HFFc6 (cell line): ENCODE measurements at places on chromosomes 16 and 17. TPM values are rescaled to one million over a fixed set of nuclear protein-coding genes. Genes with fewer than 3 reads are reported as not detected.

GRCh38 chr16:2236337-2237101 lies at the start of gene DNASE1L2:
Gene DNASE1L2, plus strand, starts transcription at chr16:2236444. Its CDS starts 373 bp downstream, at chr16:2236817.
- peaks cover 4% of the 10 kb centered on the region; the same call in 1 of the 2 replicates for H3K36me3 ChIP-seq
- no peak within 1 kb of the TSS for H3K27ac ChIP-seq
- H3K27me3 ChIP-seq: no peaks in the 10 kb centered on the region; the same call in none of the 2 replicates
- no peaks in the 10 kb centered on the region for H3K4me1 ChIP-seq

GRCh38 chr17:57092171-57092570 lies 7.1 kb downstream of the AKAP1 start:
- no peak overlapping the region for H3K27ac ChIP-seq
- H3K27me3 ChIP-seq: peaks cover 1% of the 10 kb centered on the region
- H3K4me1 ChIP-seq: peaks cover 9% of the 10 kb centered on the region
- H3K4me3 ChIP-seq: no peak overlapping the region
- no peaks in the 10 kb centered on the region for H3K36me3 ChIP-seq

DNA sequence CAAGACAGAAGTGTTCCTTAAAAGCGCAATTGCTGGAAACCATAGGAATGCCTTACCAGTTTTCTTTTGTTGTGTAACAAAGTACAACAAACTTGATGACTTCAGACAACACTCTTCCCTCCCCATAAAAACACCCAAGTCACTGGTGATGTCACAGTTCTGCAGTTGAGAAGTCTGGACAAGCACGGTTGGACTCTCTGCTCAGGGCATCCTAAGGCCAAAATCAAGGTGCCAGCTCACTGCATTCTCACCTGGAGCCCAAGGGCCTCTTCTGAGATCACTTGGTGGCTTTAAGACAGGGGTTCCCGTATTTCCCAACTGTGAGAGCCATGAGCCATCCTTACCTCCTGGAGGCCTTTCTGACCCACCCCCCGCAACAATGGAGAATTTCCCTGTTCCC lies 45.6 kb upstream of the MEAK7 start:
- H3K4me1 ChIP-seq: 0 out of 2 replicates have a peak, but pooled peaks cover 6% of the 10 kb centered on the region
- peaks cover 3% of the 10 kb centered on the region for H3K27me3 ChIP-seq
- no peak for DNase-seq
- no peak overlapping the region for H3K4me3 ChIP-seq

DNA sequence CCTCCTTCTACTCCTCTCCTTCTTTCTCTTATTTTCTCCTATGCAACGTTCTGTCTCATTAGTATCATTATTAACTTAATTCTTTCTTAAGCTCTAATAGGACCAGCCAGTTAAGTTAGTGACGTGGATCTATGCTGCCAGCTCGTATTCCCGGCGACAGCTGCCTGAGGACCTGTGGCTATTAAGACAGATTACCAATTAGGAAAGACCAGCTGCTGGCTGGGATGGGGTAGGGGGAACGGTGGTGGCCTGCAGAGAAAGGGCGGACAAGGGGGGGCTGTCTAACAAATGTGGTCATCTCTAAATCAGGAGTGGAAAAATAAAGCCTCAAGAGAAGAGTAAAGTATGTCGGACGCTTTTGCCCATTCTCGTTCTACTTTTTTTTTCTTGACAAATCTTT lies 770 bp upstream of the MYH3 start:
- H3K36me3 ChIP-seq: no peaks in the 10 kb centered on the region
- H3K27ac ChIP-seq: no peak overlapping the region
- no peak for DNase-seq
- peaks cover 1% of the 10 kb centered on the region for H3K27me3 ChIP-seq

CMTM2 gene
- total RNA-seq: not detected in 3 replicates

TPSG1 gene
- not detected in 3 replicates for total RNA-seq

DNA sequence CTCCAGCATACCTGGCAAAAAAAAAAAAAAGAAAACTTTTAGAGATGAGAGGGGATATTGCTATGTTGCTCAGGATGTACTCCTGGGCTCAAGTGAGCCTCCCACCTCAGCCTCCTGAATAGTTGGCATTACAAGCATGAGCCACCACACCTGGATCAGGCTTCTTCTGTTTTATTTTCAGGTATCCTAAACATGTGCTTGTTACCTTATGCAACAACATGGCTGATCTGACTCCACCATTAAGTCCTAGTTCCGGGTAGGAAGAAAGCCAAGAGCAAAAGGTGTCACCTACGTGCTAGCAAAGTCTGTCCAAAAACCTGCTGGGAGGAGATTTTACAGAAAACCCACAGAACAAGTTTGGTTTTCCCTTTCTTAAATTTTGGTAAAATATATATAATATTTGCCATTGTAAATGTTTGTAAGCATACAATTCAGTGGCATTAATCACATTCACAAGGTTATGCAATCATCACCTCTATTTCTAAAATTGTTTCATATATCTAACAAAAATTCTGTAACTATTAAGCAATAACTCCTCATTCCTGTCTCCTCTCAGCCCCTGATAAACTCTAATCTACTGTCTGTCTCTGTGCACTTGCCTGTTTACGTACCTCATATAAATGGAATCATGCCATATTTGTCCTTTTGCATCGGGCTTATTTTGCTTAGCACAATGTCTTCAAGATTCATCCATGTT lies 9.1 kb upstream of the CACNG3 start:
- no peak overlapping the region for H3K4me3 ChIP-seq
- H3K27me3 ChIP-seq: peaks cover 1% of the 10 kb centered on the region; the same call in 1 of the 2 replicates
- DNase-seq: no peak
- no peaks in the 10 kb centered on the region; the same call in 1 of the 2 replicates for H3K36me3 ChIP-seq

DNA sequence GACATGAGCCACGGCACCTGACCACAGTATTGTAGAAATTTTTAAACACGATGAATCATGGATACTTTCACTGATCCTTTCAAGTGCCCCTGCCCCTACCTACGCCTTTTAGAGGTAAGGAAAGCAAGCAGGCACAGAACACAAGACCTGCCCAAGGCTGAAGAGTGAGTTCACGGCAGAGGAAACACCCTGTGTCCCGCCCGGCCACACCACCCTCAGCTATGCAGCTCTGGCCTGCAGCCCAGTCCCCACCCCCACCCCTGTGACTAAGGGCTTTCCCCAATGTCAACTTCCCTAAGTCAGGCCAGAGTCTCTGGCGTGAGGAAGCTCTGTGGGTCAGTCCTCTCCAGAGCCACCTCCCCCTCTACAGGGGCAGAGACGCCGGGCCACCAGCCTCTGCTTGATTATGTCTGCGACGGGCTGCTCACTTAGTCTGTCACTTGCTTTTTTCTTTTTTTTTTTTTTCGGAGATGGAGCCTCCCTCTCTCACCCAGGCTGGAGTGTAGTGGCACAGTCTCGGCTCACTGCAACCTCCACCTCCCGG lies 8.4 kb downstream of the SLC16A5 start:
- no peaks in the 10 kb centered on the region for H3K27me3 ChIP-seq
- peaks cover 25% of the 10 kb centered on the region for H3K4me1 ChIP-seq
- peak; percentile 58 for DNase-seq
- peaks cover 15% of the 10 kb centered on the region; the same call in 1 of the 2 replicates for H3K36me3 ChIP-seq
- peak overlapping the region; percentile 94 for H3K27ac ChIP-seq

DNA sequence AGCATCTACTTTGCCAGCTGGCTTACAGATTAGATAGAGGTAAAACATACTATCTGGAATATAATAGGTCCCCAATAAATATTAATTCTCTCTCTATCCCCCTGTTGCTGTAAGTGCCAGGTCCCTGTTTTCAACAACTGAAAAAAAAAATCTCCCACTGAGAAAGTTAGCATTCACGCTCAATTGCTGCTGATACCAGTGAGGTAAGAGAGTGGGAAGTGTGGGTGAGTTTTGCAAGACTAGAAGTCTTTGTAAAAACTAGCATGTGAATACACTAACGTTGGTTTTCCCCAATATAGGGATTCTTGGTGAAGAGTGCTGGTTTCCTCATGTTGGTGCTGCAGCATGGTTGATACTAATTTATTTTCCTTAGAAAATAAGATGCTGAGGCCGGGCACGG lies 11.7 kb upstream of the TAOK1 start:
- no peak for DNase-seq
- H3K27me3 ChIP-seq: peaks cover 3% of the 10 kb centered on the region; the same call in 1 of the 2 replicates
- H3K4me3 ChIP-seq: no peak overlapping the region
- peaks cover 39% of the 10 kb centered on the region for H3K4me1 ChIP-seq

MXRA7 gene
- 178 to 254 TPM (median 230 TPM) in 3 replicates for total RNA-seq

DNA sequence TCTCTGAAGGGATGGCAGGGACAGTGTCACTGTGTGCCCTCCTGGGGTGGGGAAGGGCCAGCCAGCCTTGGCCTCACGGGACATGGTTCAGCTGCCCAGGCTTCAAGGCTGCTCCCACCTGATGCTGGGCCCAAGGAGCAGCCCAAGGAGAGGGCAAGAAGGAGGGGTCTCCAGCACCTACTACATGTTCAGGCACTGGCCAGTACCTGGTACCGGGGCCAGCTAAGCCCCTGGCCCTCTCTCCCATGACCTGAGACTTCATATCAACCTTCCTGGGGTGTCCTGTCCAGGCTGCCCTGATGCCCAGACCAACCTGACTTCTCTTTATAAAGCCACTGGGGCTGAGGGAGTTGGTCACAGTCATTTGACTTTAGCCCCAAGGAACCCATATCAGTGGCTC lies 1.3 kb downstream of the USH1G start:
- peaks cover 27% of the 10 kb centered on the region for H3K27me3 ChIP-seq
- H3K4me1 ChIP-seq: no peaks in the 10 kb centered on the region
- H3K36me3 ChIP-seq: no peaks in the 10 kb centered on the region
- no peak for DNase-seq
- no peak overlapping the region for H3K27ac ChIP-seq

DNA sequence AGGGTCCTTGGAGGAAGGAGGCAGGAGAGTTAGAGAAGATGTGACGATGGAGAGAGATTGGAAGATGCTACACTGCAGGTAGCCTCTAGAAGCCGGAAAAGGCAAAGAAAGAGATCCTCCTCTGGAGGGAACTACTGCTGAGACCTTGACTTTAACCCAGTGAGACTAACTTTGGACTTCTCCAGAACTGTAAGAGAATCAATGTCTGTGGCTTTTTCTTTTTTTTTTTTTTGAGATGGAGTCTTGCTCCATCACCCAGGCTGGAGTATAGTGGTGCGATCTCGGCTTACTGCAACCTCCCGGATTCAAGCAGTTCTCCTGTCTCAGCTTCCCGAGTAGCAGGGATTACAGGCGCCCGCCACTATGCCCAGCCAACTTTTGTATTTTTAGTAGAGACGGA lies 8.7 kb downstream of the BCL7C start:
- H3K4me1 ChIP-seq: 0 out of 2 replicates have a peak, but pooled peaks cover 5% of the 10 kb centered on the region
- H3K4me3 ChIP-seq: no peak overlapping the region
- H3K27me3 ChIP-seq: peaks cover 2% of the 10 kb centered on the region; the same call in 1 of the 2 replicates

DNA sequence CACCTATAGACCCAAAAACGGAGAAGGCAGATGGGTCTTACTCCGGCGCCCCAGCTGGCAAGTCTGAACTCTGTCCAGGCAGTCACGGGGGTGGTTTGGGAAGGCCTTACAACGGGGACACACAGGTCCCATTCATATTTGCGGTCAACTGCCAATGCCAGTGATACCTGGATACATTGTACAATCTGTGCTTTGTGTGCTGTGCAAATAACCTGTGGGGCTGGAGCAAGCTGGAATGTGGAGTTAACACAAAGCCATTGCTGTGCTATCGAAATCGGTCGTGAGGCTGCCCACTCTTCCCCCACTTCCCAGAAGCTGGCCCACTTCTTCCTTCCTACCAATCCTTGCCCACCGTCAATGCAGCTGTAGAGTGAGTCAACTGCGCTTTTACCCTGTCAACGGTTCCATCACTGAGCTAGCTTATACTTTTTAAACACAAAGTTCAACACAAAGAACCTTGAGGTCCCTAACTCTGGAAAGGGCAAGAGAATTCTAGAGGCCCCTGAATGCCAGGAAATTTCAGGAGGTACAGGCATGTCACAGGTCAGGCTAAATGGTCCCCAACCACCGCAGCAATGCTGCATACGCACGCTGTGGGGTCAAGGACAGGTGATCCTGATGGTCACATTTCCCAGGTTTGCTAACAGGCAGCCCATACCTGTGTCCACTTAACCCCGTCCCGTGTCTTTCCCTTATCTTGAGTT lies 122.8 kb downstream of the ZFHX3 start:
- no peak overlapping the region for H3K27ac ChIP-seq
- H3K4me1 ChIP-seq: peaks cover 26% of the 10 kb centered on the region
- H3K27me3 ChIP-seq: peaks cover 2% of the 10 kb centered on the region; the same call in 1 of the 2 replicates
- 0 out of 2 replicates have a peak, but pooled peaks cover 5% of the 10 kb centered on the region for H3K36me3 ChIP-seq
- no peak overlapping the region for H3K4me3 ChIP-seq
- no peak for DNase-seq

GRCh38 chr17:27384726-27385125 lies 71.5 kb upstream of the KSR1 start:
- H3K27ac ChIP-seq: peak overlapping the region; percentile 74
- peaks cover 3% of the 10 kb centered on the region for H3K27me3 ChIP-seq

CHD9NB gene
- 2.7 to 2.9 TPM (median 2.8 TPM) in 3 replicates for total RNA-seq

DNAH17 gene
- not detected in 3 replicates for total RNA-seq

DNA sequence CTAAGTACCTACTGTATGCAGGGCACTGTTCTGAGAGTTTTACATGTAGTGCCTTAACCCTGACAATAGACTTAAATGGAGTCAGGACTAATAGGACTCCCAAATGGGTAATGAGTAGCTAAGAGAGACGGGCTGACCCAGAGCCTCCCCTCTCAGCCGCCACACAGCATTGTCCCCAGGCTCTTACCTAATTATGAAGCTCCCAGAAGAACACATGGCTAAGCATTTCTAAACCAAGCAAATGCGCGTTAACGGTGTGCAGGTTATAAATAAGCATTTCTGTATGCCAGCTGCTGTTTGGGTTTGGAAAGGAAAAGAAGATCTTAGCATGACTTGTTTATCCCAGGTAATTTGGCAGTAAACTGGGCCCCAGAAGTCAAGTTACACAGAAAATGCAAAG lies 14.3 kb downstream of the KATNIP start:
- H3K27me3 ChIP-seq: no peaks in the 10 kb centered on the region; the same call in 1 of the 2 replicates
- H3K36me3 ChIP-seq: no peaks in the 10 kb centered on the region

DNA sequence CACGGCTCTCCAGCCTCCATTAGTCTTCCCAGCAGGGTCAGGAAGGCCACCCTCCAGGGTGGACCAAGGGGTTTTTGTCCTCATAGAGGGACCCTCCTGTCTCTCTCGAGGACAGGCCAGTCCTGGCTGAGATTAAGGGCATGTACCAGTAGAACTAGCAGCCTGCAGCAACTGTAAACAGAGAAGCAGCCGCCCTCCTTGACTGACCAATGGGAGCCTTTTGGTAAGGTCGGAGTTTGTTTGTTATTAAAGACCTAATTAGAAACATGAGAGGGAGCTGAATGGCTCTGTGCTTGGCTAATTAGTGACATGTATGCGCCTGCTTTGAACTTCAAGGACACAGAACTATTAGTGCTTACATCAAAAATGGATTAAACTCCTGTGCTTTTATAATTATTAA lies 80.0 kb downstream of the CCDC182 start:
- DNase-seq: no peak
- H3K36me3 ChIP-seq: no peaks in the 10 kb centered on the region
- peaks cover 2% of the 10 kb centered on the region; the same call in 1 of the 2 replicates for H3K27me3 ChIP-seq
- peak overlapping the region; percentile 99 for H3K27ac ChIP-seq
- H3K4me3 ChIP-seq: no peak overlapping the region

- H3K36me3 ChIP-seq: peaks cover 5% of the 10 kb centered on the region; the same call in 1 of the 2 replicates
- no peak overlapping the region for H3K4me3 ChIP-seq
- H3K4me1 ChIP-seq: no peaks in the 10 kb centered on the region
- no peaks in the 10 kb centered on the region; the same call in 1 of the 2 replicates for H3K27me3 ChIP-seq
- no peak overlapping the region for H3K27ac ChIP-seq
Observed at GRCh38 chr17:73541111-73541510, 103.1 kb downstream of the SDK2 start.

GRCh38 chr17:77491921-77492445 lies 351.2 kb downstream of the SEC14L1 start:
- H3K27ac ChIP-seq: no peak overlapping the region
- no peak for DNase-seq
- H3K4me1 ChIP-seq: peaks cover 8% of the 10 kb centered on the region

GRCh38 chr16:74279266-74279665 lies 17.3 kb upstream of the PSMD7 start:
- no peaks in the 10 kb centered on the region for H3K36me3 ChIP-seq
- H3K4me1 ChIP-seq: no peaks in the 10 kb centered on the region
- no peak overlapping the region for H3K4me3 ChIP-seq
- no peak for DNase-seq
- H3K27ac ChIP-seq: no peak overlapping the region

GRCh38 chr16:53220585-53220984 lies 165.8 kb downstream of the CHD9 start:
- H3K4me1 ChIP-seq: peaks cover 19% of the 10 kb centered on the region
- H3K27me3 ChIP-seq: peaks cover 1% of the 10 kb centered on the region; the same call in 1 of the 2 replicates
- no peak overlapping the region for H3K27ac ChIP-seq

KRTAP9-8 gene
- total RNA-seq: not detected in 3 replicates
